ENCODE measurements at places on chromosomes 12 and 14.

GRCh38 chr12:103840462-103840875, 565 bp downstream of the NT5DC3 start:
- DNase-seq, result no peak

- DNase-seq, result no peak
Measured at GRCh38 chr14:72444701-72445100, 449.2 kb downstream of the DPF3 start.

GRCh38 chr14:89842837-89843236, 111.7 kb downstream of the EFCAB11 start:
- DNase-seq, result no peak

DNA sequence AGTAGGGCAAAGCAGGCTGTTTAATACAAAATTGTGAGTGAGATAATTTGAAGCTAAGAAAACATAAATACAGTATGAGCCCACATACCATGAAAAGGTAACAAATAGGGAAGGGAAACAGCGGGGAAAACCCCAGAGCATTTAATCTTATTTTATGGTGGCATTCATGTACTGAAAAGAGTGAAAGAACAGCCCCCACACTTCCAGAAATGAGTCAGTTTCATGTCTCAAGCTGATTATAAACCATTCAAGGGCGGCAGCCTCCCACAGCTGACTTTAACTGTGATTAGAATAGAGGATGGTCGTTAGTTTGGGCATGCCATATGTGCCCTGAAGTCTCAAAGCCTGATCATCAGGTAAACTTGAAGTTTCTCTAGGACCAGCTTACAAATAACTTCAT, 64.5 kb downstream of the FOXG1 start:
- DNase-seq, result no peak

DNA sequence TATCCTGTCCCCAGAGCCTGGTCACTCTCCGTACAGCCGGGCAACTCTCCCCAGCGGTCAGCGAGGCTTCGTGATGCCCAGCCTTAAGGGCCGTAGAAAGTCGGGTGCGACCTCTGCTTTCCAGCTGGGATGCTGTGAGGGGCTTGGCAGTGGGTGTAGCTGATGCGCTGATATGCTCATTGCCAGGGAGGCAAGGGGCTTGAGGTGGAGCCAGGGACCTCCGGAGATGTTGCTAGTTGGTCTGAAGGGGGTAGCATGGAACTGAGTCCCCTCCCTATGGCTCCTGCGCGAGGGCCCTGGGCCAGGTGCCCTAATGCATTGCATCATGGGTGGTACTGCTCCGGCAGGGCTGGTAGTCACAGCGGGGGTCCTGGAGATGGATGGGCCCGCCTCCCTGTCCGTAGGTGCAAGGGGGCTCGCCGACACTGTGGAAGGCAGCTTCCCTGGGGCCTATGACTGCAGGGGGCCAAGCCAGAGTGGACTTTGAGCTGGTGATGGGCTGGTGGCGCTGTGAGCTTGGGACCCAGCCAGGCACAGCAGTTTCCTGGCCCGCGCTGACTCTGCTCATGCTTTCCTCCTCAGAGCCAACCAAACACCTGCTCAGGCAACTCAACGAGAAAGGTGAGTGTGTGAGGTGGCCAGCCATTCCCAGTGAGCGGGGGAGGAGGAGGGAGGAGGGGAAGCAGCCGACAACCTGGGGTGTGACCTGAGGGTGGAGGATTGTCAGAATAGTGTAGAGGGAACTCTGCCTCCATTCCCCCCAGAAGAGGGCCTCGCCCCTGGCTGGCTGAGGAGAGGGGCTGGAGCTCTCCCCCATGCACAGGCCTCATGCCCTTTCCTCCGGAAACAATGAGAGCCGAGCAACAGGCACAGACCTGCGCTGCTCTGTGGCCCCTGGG, 32.3 kb downstream of the PLEKHG3 start:
- DNase-seq, result no peak

DNA sequence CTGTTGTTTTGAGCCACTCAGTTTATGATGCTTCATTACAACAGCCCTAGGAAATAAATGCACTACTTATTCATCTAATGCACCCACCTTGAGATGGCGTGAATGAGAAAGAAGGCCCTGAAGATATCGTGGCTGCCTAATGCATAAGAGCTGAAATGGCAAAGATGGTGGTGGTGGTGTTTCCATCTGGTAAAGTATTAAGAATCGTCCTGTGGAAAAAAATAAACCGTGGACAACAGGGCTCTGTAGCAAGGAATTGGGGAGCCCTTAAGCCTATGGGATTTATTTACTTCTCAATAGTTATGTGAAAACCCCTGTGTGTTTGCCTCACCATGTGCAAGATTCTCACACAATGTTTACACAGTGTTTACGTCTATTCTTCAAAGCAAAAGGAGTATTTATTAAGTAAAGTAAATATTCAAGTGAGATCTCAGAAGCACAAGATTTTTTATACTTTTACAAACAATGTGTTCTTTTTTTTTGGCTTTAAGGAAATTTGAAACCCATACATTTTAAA, 1555.2 kb upstream of the FLRT2 start:
- no peak for DNase-seq

DNA sequence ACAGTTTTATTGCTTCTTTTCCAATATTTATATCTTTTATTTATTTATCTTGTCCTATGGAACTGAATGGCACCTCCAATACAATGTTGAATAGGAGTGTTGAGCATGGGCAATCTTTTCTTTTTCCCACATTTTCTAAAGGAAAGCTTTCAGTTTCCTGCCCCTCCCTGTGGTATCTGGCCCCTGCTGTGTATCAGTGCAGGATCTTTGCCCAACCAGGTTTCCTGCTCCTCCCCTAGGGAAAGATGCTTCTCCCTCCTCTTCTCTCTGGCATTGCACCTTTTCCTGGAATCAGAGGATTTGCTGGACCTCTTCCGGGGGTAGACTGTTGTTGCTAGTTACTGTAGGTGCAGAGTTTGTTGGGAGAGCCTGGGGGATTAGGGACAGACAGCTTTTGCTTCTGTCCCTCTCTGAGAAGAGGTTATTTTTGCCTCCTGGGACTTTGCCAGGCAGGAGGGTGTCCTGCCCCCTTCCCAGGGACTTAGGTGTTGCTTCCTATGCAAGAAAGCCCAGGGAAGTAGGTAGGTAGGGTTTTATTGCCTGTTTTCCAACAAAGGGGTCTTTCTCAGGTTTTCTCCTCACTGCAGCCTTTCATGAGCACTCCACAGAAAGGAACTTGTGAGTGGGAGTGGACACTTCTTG, 67.6 kb downstream of the POLR3B start:
- DNase-seq, result no peak

Measured in bone marrow (tissue), 2 donors.